ENCODE measurements at places on chromosomes 6 and 20.
A peak's percentile ranks its signal among the peaks of the same experiment; 100 is the strongest.

- peak; percentile 9 for DNase-seq
Observed at GRCh38 chr20:47875297-47876025, 90.2 kb upstream of the SULF2 start.

DNA sequence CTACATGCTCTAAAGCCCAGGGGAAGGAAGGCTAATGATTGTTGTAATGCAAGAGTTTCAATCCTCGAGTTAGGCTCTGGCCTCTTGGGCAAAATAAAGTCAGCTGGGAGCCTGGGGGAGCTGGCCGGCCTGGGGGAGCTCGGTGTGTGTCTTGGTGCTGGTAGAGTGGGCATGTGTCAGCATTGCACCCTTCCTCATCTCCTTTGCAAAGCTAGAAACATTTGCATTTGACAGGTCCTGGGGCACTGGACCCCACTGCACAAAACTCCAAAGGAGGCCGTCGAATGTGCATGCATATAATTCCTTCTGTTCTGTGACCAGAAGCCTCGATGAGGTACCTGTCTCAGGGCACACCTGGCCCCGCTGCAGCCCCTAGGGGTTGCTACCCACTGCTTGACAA is 74.6 kb upstream of the SLC22A23 start:
- DNase-seq, result no peak

GRCh38 chr6:87382861-87383260 is 24.9 kb upstream of the CFAP206 start:
- DNase-seq, result no peak

- no peak for DNase-seq
Observed at GRCh38 chr6:13528777-13529343, 41.5 kb upstream of the GFOD1 start.

DNA sequence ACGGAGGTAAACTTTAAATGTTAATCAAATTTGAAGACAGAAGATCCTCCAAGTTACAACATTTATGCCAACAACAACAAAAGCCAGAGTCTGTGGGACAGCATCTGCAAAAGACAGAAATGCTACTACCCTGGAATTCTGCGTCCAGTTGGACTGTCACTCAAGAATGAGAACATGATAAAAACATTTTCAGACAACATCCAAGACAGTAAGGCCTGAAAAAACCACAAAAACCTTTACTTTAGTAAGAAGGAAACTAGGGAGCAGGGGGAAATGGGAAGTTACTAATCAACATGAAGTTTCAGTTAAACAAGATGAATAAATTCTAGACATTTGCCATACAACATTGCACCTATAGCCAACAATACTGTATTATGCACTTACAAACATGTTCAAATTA is 77.6 kb downstream of the MLIP start:
- no peak for DNase-seq

DNA sequence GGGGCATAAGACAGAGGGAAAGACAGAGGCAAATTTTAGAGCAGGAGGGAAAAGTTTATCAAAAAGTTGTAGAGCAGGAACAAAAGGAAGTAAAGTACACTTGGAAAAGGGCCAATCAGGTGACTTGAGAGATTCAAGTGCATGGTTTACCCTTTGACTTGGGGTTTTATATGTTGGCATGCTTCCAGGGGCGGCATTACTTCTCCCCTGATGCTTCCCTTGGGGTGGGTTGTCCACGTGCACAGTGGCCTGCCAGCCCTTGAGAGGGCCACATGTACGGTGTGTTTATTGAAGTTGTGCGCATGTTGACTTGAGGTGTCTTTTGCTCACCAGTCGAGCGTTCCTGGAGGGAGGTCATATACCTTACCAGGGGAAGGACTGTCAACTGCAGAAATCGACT is 259.5 kb upstream of the JARID2 start:
- no peak for DNase-seq

GRCh38 chr6:10668126-10668917 is 26.1 kb downstream of the C6orf52 start:
- DNase-seq, result no peak

- peak; percentile 52 for DNase-seq
Observed at GRCh38 chr6:26743157-26743821, 83.7 kb upstream of the ZNF322 start.

DNA sequence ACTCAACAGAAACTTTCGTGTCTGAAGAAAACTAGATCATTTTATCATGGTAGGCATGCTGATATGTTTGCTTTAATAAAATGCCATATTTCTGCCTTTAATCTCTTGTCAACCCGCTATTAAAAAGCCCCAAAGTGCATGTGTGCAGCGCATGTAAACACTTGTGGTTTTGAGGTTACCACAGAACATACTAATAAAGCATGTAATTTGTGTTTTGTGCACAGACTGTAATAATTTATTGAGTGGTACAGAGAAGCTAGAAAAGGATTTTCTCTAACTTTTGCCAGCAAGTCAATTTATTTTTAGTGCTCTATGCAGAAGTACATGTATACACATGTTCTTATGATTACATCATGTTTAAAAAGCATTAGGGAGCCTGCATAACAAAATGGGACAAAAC is 349.9 kb upstream of the SLC35B3 start:
- no peak for DNase-seq

GRCh38 chr20:50674138-50674825 is 17.1 kb downstream of the RIPOR3 start:
- no peak for DNase-seq

DNA sequence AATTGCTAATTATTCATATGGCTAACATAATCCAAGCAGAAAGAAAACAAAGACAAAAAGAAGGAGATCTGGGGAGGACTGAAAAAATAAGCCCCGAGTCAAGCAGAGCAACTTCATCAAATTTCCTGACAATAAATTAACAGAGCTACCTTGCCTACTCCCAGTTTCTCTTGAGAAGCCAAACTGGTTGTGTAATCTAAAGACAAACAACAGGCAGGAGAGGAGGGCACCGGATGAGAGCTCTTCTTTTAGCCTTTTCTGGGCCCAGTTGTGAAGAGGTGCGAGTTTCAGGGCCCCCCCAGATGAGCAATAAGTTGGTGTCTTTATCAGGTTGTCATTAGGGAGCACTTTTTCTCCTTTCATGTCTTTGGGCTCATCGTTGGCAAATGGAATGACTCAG is 197.1 kb upstream of the PCSK2 start:
- DNase-seq, result no peak

- DNase-seq, result no peak
Observed at GRCh38 chr6:45704056-45704800, 311.4 kb downstream of the CLIC5 start.

DNA sequence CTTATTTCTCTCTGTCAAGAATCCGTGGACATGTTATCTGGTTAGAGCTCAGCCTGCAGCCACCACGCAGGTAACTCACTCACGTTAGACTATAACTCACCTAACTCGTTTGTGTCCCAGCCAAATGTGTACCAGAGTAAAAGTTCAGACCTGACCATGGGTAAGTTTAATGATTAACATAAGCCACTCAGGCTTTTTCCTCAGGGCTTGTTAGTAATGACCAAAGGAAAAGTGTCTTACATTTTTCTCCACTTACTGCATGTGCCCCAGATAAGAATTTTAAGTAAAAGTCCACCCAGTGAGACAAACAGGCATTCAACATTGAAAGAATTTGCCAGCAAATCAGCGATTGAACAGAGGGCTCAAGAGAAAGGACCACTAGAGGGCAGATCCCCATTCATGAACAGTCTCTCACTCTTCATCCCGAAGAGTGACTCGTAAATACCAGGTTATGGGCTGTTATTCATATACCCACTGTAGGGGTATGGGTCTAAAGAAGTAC is at the start of gene PKHD1:
PKHD1 (minus strand) TSS at position 116 of the 502 bp plus-strand sequence. CDS start 2,680 bp downstream, outside the sequence.
- no peak for DNase-seq

Data from AG04449 (cell line).